ENCODE measurements at places on chromosomes 2 and 18. TPM values are rescaled to one million over a fixed set of nuclear protein-coding genes. Genes with fewer than 3 reads are reported as not detected.

DNA sequence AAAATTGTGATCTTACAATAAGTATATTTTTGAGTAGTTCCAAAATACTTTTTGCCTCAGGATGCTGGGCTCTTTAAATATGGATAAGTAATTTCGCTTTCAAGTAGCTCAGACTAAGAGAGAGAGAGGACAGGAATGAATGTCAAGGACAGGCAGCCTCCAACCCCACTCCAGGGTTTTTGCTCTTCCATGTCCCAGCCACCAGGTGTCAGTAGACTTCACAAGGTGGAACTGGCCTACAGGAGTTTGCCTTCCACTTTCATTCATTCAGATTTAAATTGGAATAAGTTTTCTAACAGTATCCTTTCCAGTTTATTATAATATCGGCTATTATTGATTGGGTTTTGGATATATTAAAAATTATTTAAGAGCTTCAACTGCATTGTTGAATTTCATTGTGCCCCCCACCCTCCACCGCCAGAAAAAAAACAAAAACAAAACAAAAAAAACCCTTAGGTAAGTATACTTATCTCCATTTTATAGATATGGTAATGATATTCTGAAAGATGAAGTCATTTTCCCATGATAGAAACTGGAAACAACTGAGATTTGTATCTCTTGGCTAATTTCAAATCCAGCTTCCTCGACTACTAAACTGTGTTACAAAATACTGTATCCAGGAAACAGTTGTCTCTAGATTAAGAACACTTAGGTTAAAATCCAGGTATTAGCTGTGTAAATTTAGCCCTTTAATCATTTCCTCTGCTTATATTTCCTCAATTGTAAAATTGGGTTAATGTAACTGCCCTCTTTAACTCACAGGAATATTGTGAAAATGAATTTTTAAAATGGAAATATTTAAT lies 793.1 kb downstream of the ERBB4 start:
- H3K27ac ChIP-seq = no peak overlapping the region
- no peaks in the 10 kb centered on the region for H3K4me1 ChIP-seq

DNA sequence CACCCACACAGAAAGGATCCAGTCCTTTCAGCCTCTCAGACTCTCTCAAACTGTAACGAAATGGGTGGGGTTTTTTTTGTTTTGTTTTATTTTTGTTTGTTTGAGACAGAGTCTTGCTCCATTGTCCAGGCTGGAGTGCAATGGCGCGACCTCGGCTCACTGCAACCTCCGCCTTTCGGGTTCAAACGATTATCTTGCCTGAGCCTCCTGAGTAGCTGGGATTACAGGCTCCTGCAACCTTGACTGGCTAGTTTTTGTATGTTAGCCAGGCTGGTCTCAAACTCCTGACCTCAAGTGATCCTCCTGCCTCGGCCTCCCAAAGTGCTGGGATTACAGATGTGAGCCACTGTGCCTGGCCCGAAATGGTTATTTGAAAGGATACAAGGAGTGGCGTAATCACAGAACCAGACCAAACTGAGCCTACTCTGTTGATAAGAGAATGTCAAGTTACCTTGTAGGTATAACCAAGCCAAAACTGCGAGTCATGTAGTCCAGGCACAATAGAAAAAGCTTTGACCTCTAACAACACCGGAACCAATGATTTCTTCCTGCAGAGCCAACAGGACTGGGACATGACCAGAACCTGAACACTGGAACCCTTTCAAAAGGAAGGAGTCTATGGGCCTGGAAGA lies 72.5 kb downstream of the NCAPH start:
- DNase-seq = no peak
- peaks cover 9% of the 10 kb centered on the region for H3K4me1 ChIP-seq
- H3K4me3 ChIP-seq = no peak overlapping the region

DNA sequence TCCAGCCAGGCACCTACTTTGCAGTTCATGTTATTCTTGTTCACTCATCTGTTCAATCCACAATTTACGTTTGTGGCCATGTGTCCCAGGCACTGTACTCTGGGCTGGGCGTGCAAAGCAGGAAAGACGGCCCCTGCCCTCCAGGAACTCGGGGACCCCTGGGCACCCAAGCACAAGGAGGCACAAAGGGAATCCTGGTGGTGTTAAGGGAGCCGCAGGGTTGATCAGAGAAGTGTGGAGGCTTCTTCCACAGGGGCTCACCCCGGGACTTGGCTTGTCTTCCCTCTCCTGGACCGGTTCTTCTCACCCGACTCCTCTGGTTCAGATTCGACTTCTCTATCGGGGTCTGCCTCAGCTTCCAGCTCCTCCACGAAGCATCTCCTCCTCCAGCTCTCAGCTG lies 230.5 kb downstream of the BCL2 start:
- no peaks in the 10 kb centered on the region for H3K36me3 ChIP-seq
- H3K27ac ChIP-seq = no peak overlapping the region
- H3K27me3 ChIP-seq = no peaks in the 10 kb centered on the region
- DNase-seq = no peak
- peaks cover 14% of the 10 kb centered on the region for H3K4me1 ChIP-seq

DNA sequence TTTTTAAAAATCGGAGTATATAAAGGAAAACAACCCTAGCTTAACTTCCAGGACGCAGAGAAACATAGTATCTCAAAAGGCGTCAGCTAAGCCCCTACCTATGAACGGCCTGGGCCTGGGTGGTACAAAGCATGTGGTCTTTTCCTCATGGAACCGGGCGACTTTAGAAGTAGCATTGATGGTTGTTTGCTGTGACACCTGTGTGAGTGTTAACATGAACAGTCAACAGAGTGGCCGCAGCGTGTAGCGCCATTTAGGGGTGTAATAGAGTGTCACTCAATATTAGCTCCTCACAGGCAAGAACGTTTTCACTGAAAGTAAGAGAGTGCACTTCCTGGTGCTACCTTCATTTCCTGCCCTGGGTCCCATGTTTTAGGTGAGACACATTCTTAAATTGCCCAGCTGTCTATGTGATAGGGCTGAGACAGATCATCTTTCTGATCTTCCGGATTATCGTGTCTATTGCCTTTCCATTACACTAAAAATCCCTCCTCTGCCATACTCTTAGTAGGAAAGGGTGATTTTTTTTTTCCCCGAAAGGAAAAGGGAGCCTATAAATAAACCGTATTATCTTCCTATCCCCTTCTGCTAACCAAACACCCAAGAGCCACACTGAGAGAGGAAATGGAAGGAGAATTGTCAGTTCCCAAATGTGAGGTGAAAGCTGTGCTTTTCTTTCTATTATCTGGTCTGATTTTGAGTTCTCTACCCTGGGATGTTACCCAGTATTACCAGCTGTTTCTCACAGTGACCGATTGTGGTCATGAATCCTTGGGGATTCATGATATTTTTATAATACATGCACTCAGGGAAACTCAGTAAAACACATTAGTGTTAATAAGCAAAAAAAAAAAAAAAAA lies 1.3 kb downstream of the GORASP2 start:
- no peaks in the 10 kb centered on the region for H3K27me3 ChIP-seq
- DNase-seq = no peak
- H3K36me3 ChIP-seq = no peaks in the 10 kb centered on the region
- peak overlapping the region; percentile 94 for H3K27ac ChIP-seq
- no peaks in the 10 kb centered on the region for H3K4me1 ChIP-seq

- no peak overlapping the region for H3K27ac ChIP-seq
- no peaks in the 10 kb centered on the region for H3K27me3 ChIP-seq
- no peaks in the 10 kb centered on the region for H3K36me3 ChIP-seq
- no peak for DNase-seq
- H3K4me3 ChIP-seq = no peak overlapping the region
- no peaks in the 10 kb centered on the region for H3K4me1 ChIP-seq
These were observed 76.4 kb downstream of the TANC1 start for GRCh38 chr2:159044804-159045286.

- no peak overlapping the region for H3K4me3 ChIP-seq
- H3K27me3 ChIP-seq = no peaks in the 10 kb centered on the region
- no peak for DNase-seq
- H3K4me1 ChIP-seq = no peaks in the 10 kb centered on the region
- no peaks in the 10 kb centered on the region for H3K36me3 ChIP-seq
- no peak overlapping the region for H3K27ac ChIP-seq
These were observed 1673.5 kb upstream of the CELF4 start for GRCh38 chr18:39238981-39239660.

DNA sequence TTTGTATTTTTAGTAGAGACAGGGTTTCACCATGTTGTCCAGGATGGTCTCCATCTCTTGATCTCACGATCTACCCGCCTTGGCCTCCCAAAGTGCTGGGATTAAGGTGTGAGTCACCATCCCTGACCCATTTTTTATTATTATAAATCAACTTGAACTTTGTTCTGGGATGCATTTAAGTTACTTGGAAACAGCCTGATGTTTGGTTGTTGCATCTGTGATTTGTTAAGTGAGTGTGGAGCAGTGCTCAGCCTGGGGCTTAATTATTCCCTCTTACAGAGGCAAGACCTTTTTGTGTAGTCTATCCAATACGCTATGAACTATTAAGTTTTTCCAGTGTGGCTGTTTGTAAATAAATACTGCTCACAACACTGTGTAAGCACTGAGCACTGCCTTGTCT lies 32.6 kb downstream of the MTA3 start:
- no peak overlapping the region for H3K27ac ChIP-seq
- H3K36me3 ChIP-seq = no peaks in the 10 kb centered on the region
- no peak for DNase-seq
- H3K4me1 ChIP-seq = no peaks in the 10 kb centered on the region

GRCh38 chr2:241082341-241083090 lies 19.6 kb downstream of the MTERF4 start:
- H3K4me1 ChIP-seq = peaks cover 6% of the 10 kb centered on the region
- H3K4me3 ChIP-seq = no peak overlapping the region
- H3K36me3 ChIP-seq = peaks cover 4% of the 10 kb centered on the region

DNA sequence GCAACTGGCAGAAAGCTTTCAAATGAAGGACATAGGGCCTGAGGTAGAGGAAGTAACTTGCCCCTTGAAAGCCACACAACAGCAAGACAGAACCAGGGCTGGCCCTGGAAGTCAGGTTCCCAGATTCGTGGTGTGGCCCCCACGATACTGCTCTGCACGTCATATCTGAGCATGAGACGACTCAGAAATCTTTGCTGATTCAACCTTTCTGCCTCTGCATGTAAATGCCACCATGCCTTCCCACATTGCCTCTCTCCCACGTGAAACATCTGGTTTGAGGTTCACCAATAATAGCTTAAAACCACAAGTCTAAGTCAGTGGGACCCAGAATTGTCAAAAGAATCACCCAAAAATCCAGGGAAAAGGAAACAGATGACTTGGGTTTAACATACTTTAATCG lies 214.0 kb upstream of the TRIB2 start:
- no peak overlapping the region for H3K4me3 ChIP-seq
- DNase-seq = no peak
- no peaks in the 10 kb centered on the region for H3K36me3 ChIP-seq
- H3K27ac ChIP-seq = no peak overlapping the region

DNA sequence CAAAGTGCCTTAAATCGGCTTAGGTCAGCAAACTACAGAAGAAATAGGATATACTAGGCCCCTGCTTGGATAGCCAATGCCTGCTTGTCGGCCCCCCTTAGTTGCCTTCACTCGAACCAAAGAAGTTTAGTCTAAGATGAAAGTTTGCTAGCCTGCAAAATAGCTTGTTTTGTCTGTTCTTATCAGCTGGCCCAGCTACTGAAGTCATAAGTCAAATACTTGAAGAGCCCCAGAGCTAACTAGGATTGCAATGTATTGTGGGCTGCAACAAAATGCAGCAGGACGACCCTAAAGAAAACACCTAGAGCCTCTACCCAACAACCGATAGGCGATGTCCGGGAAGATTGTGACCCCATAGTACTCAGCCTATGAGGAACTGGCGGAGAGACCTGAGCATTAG lies 183.5 kb upstream of the HS6ST1 start:
- no peak overlapping the region for H3K27ac ChIP-seq
- H3K4me3 ChIP-seq = no peak overlapping the region
- no peaks in the 10 kb centered on the region for H3K36me3 ChIP-seq
- no peaks in the 10 kb centered on the region for H3K27me3 ChIP-seq

DNA sequence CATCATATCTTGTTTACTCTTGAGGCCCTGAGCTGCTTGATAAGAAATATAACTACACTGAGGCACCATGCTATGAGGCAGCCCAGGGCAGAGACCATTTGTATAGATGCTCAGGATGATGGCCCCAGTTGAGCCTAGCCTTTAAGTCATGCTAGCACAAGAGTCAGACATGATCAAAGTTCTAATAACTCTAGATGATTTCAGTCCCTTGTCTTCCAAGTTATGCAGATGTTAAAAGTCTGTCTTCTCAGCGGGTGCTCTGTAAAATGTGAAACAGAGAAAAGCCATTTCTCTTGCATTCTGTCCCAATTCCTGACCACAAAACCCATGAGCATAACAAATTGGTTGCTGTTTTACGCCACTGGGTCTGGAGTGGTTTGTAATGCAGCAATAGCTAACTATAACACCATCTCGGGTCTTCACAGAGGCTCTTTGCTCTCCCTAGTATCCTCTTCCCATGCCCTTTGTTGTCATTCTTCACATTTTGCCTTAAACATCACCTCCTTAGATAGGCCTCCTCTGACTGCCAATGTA lies 49.6 kb downstream of the NXPH2 start:
- H3K27ac ChIP-seq = no peak overlapping the region
- no peak for DNase-seq
- no peaks in the 10 kb centered on the region for H3K36me3 ChIP-seq
- no peaks in the 10 kb centered on the region for H3K27me3 ChIP-seq

- H3K36me3 ChIP-seq = no peaks in the 10 kb centered on the region
- H3K27me3 ChIP-seq = no peaks in the 10 kb centered on the region
- no peaks in the 10 kb centered on the region for H3K4me1 ChIP-seq
- no peak overlapping the region for H3K4me3 ChIP-seq
- H3K27ac ChIP-seq = no peak overlapping the region
These were observed 60.0 kb upstream of the EDAR start for GRCh38 chr2:109049022-109049421.

GRCh38 chr2:219448776-219449341 lies 14.2 kb downstream of the SPEG start:
- DNase-seq = peak; percentile 87
- peaks cover 15% of the 10 kb centered on the region for H3K36me3 ChIP-seq
- H3K27me3 ChIP-seq = no peaks in the 10 kb centered on the region
- peak overlapping the region; percentile 52 for H3K4me3 ChIP-seq
- peaks cover 90% of the 10 kb centered on the region for H3K4me1 ChIP-seq

DNA sequence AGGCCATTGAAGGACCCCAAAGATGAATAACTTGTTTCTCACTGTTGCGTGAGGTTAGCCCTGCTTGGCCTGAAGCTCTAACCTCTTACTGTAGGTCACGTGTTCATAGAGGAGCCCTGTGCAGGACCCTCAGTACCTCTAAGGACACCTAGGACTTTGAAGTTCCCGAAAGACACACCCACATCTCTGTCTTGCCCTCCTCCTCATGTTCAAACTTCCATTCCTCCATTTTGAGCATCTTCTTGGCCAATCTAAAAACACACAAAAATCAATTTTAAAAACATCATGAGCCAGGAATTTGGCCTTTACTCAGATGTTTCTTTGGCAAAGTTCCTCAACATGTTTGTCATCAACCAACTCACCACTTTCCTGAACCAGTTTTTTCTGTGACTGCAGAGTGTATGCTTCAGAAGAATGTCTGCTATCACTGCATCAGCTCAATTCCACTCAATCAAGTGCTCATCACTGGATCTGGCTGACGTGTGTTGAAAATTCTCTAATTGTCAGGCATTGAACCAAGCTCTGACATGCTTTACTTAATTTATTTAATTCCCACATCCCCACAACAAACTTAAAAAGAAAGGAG lies 101.6 kb downstream of the AP1S3 start:
- H3K27me3 ChIP-seq = no peaks in the 10 kb centered on the region
- no peaks in the 10 kb centered on the region for H3K4me1 ChIP-seq
- no peak overlapping the region for H3K27ac ChIP-seq
- no peak for DNase-seq
- H3K36me3 ChIP-seq = no peaks in the 10 kb centered on the region
- no peak overlapping the region for H3K4me3 ChIP-seq

CRYGC gene
- total RNA-seq = not detected

SCN9A gene
- 15.0 TPM for total RNA-seq

PAPOLG gene
- total RNA-seq = 16.1 TPM

TWIST2 gene
- total RNA-seq = 53.9 TPM

HOXD8 gene
- 13.9 TPM for total RNA-seq

Measured in sigmoid colon (tissue), 7 donors.